Natural killer cell treated with Interleukin-12 subunit alpha and Interleukin-12 subunit beta and Interleukin-15 and Interleukin-18, amount 100 ng/mL, for 72 hours (primary cell): ENCODE measurements at places on chromosomes 16 and 17.

- H3K4me1 ChIP-seq = peaks cover 7% of the 10 kb centered on the region
- DNase-seq = no peak
- H3K36me3 ChIP-seq = peaks cover 14% of the 10 kb centered on the region
- no peak overlapping the region for H3K27ac ChIP-seq
- H3K27me3 ChIP-seq = no peaks in the 10 kb centered on the region
These were observed 17.6 kb upstream of the ARL4D start for GRCh38 chr17:43381204-43381603.

DNA sequence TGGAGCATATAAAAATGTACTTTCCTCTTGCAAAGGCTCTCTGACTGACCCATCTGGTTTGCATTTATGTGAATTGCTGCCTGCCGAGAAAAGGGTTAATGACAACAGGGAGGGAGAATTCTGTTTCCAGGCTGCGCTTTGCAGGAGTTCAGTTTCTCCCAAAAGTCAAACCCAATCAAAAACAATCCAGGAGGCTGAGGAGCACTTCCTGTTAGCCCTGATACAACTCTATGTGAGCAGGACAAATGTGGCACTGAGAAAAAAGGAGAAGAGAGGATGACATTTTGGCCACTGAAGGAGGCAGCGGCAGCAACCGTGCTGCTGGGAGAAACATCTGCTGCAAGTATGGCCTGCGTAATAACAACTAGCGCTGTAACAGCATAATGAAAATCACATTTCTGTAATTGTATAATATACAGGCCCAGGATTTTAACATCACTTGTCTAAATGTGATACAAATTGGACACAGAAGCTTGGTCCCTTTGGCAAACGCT, 26.8 kb upstream of the ELAC2 start:
- H3K4me1 ChIP-seq = no peaks in the 10 kb centered on the region
- no peak overlapping the region for H3K27ac ChIP-seq
- no peaks in the 10 kb centered on the region for H3K36me3 ChIP-seq

GRCh38 chr16:88317613-88317965, 65.2 kb upstream of the ZNF469 start:
- no peak overlapping the region for H3K4me3 ChIP-seq
- DNase-seq = no peak
- H3K27ac ChIP-seq = no peak overlapping the region

DNA sequence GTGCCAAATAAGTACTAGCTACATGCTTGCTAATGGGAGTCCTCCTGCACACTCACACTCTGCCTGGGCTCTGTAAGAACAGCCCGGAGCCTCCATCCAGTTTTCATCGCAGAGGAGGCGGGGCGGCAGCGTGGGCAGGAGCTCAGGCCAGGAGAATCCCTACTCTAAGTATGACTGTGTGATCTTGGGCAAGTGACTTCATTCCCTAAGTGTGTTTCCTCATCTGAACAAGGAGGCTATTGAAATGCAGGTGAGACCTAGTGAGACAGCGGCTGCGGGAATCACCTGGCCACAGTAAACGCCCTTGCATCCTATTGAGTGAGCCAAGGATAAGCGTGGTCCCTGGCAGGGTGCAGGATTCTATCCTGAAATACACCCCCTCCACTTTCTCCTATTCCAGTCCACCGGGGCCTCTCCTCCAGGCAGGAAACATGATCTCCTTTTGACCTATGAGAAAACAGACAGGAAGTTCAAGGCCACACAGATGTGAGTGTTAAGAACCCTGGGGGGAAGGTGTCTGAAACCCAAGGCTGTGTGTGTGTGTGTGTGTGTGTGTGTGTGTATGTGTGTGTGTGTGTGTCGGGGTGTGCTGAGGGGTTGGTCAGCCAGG, 5.2 kb upstream of the RAI1 start:
- H3K4me3 ChIP-seq = no peak overlapping the region
- peaks cover 19% of the 10 kb centered on the region for H3K4me1 ChIP-seq
- H3K27me3 ChIP-seq = peaks cover 6% of the 10 kb centered on the region
- peak overlapping the region; percentile 2 for H3K27ac ChIP-seq
- no peaks in the 10 kb centered on the region for H3K36me3 ChIP-seq

DNA sequence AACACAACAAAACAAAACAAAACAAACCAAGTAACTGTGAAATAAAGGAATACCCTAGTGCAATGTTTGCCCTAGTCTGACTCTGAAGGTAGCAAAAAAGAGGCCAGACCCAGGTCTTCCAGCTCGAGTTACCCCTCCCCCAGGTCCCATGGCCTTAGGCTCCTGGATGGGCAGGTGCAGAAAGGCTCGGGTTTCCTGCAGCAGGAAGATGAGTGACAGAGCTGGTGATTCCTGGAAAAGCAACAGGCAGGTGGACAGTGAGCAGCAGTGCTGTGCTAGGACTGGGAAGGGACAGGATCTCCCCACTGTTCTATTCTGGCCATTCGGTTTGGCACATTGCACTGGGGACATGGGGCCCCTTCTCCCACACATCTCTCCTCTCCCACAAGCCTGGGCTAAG, 42.9 kb upstream of the MRTFB start:
- H3K4me3 ChIP-seq = no peak overlapping the region
- no peak for DNase-seq
- H3K27ac ChIP-seq = no peak overlapping the region
- H3K4me1 ChIP-seq = no peaks in the 10 kb centered on the region
- peaks cover 10% of the 10 kb centered on the region for H3K27me3 ChIP-seq
- H3K36me3 ChIP-seq = no peaks in the 10 kb centered on the region

- peak overlapping the region; percentile 71 for H3K27ac ChIP-seq
- DNase-seq = no peak
- H3K27me3 ChIP-seq = no peaks in the 10 kb centered on the region
- H3K36me3 ChIP-seq = no peaks in the 10 kb centered on the region
- peaks cover 15% of the 10 kb centered on the region for H3K4me1 ChIP-seq
- no peak overlapping the region for H3K4me3 ChIP-seq
These were observed 19.2 kb downstream of the RAI1 start for GRCh38 chr17:17700251-17700969.

DNA sequence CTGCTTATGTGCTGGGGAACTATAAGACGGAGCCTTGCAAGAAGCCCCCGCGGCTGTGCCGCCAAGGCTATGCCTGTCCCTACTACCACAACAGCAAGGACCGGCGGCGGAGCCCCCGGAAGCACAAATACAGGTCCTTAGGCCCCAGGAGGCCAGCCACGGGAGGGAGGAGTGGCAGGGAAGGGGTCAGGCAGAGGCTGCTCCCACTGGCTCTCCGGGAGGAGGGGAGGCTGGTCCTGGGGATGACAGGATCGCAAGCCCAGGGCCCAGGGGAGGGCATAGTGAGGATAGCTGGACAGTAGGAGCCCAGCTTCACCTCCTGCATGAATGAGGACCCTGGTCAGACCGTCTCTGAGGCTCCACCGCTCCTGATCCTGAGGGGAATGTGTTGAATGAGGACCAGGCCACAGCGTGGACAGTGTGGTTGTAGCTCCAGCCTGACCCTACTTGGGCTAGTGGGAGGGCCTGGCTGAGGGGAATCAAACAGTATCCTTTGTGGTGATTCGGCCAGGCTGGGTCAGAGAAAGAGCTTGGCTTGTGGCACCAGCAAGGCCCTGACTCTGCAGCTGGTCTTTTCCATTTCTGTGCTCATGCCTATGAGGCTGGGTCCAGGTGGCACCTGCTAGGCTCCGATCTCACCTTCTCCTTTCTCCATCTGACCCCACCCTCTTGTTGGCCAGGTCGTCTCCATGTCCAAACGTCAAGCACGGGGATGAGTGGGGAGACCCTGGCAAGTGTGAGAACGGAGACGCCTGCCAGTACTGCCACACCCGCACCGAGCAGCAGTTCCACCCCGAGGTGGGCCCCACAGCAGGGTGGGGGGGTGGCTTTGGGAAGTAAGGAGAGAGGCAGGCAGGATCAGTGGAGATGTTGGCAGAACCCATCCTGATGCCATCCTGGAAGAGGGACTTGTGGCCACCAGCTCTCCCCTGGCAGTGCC, 28.7 kb downstream of the UNK start:
- no peak overlapping the region for H3K4me3 ChIP-seq
- H3K36me3 ChIP-seq = no peaks in the 10 kb centered on the region
- no peaks in the 10 kb centered on the region for H3K4me1 ChIP-seq
